ENCODE measurements at places on chromosomes 3 and 15. TPM values are rescaled to one million over a fixed set of nuclear protein-coding genes. Genes with fewer than 3 reads are reported as not detected.

DNA sequence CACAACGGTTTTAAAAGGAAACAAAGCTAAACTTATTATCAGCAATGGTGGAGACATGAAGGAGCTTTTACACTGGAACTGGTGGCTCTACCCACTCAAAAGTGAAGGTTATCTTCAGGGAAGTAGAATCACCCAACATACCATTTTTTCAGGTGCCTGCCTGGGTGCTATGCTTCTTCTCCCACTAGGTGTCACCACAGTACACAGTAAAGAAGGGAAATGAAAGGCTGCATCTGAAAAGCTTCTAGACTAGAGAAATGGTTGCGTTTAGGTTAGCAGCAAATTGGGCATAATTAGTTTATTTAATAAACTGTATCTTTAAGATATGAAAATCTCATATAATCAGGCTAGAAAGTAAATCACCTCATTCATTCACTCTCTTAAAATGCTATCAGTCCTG lies 47.0 kb upstream of the SELENOK start:
- DNase-seq, result peak; percentile 19

DNA sequence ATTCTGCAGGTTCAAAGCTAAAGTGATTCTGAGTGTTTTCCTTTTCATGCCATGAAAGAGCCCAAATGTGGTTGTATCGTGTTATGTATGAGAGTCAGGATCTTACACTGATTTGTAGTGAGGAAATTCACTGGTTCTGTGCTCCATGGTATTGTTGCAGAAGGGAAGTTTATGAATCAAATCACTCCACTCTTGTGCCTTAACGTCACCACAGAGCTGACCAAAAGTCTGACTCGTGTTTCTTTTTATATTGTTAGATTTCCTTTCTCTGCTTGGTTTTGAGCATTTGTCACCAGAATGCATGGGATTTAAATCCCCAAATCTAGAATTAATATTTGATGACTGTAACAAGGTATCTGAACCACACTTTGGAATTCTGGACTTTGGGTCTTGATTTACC lies 29.1 kb upstream of the SLC30A4 start:
- DNase-seq, result no peak

Gene CHDH
- 0.99 TPM for total RNA-seq

- DNase-seq, result no peak
Measured at GRCh38 chr3:39404943-39405686, 1.4 kb upstream of the RPSA start.
